ENCODE measurements at places on chromosomes 2 and 18.

DNA sequence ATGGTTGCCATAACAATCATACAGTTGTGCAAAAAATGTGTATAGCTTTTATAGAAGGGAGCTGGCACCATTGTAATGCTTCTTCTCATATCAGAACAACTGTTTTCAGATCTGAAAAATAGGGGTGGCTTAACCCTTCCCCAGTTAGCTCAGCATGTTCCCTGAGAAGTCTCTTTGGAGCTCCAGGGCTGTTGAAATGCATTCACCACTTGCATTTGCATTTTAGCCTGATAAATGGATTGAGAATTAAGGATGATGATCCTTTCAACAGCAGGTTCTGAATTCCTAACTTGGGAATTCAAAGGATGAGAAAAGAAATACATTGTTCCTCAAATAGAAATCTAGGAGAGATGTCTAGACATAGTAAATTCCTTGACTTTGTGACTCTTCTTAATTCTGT is 181.7 kb upstream of the ALPP start:
- DNase-seq, result no peak

- no peak for DNase-seq
Measured at GRCh38 chr2:140949932-140950331, 1180.9 kb downstream of the LRP1B start.

DNA sequence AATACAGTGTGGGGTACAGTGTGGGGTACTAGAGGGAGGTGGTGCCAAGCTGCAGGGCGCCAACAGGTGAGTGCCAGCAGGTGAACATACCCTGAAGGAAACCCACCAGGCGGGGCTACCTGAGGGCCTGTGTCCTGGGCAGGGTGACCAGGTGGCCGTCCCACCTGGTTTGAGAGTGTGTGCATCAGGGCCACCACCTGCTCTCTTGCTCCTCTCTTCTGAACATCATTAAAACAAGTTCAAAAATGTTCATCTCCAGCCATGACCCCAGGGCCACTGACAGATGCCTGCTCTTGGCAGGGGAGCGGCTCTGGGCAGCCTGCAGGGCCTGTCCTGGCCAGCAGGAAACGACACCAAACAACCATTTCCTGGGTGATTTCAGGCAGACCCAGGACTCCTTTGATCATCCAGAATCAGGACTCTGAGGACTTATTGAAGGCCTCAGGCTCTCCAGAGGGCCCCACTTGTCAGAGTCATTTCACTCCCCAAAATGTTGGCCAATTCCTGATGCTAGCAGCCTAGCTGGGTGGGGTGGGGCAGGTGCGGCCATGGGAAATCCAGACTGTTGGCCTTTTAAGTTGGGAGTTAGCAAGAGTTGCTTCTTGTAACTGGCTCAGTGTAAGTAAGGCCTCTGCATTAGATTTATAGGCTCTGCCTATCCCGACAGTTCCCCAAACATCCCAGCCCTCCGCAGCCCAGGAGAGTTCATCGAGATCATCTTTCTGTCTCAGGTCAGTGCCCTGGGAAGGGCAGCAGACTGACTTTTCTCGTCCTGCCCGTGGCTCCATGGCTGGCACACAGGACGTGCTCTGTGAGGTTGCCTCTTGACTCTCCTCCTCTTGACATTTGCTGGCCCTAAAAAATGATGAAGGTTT is 111.5 kb upstream of the ZNF236 start:
- no peak for DNase-seq

DNA sequence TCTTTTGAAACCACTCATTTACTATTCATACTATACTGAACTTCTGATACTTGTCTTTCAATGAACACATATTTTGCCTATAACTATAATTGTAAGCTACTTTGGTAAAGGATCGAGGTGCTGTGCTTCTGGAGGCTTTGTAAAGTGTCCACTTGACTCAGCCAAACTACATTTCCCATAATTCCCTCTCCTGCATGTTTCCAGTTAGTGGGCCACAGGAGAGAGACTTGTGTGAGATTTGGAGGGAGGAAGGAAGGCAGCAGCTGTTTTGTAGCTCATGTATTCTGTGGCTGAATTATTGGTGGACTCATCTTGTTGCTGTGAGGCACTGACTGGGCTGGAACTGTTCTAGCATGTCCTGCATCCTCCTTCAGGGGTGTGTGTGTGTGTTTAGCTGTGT is 328.8 kb downstream of the ARL6IP6 start:
- DNase-seq, result no peak
